Liver (tissue), 10 donors: ENCODE measurements at places on chromosomes 2 and 18. TPM values are rescaled to one million over a fixed set of nuclear protein-coding genes. Genes with fewer than 3 reads are reported as not detected.

- no peaks in the 10 kb centered on the region for H3K4me1 ChIP-seq
- DNase-seq: no peak
- H3K4me3 ChIP-seq: no peak overlapping the region
- no peaks in the 10 kb centered on the region for H3K36me3 ChIP-seq
- peaks cover 2% of the 10 kb centered on the region for H3K27me3 ChIP-seq
These were observed 516.9 kb downstream of the EIPR1 start for GRCh38 chr2:2860589-2861300.

GRCh38 chr2:23657371-23657770 is 269.6 kb downstream of the ATAD2B start:
- no peak for DNase-seq
- H3K36me3 ChIP-seq: no peaks in the 10 kb centered on the region
- no peak overlapping the region for H3K27ac ChIP-seq
- H3K4me3 ChIP-seq: no peak overlapping the region

DNA sequence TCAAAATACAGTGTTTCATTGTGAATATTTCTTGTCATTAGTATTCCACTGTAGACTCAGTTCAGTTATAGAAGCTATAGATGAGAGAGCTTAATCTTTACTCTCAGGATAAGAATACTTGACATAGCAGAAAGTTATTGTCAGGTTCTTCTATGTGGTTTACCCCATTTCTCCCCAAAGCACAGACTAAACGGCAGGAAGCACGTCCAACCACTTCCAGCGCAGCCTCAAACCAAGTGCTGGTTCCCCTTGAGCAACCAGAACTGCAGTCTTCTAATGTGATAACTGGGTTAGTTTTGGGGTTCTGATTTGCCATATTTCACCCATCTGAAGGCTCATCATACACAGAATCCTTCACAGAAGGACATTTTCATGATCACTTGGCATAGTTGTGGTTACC is 324.7 kb downstream of the SLC8A1 start:
- no peak overlapping the region for H3K4me3 ChIP-seq
- no peak overlapping the region for H3K27ac ChIP-seq
- no peaks in the 10 kb centered on the region for H3K27me3 ChIP-seq
- H3K4me1 ChIP-seq: no peaks in the 10 kb centered on the region
- DNase-seq: no peak

DNA sequence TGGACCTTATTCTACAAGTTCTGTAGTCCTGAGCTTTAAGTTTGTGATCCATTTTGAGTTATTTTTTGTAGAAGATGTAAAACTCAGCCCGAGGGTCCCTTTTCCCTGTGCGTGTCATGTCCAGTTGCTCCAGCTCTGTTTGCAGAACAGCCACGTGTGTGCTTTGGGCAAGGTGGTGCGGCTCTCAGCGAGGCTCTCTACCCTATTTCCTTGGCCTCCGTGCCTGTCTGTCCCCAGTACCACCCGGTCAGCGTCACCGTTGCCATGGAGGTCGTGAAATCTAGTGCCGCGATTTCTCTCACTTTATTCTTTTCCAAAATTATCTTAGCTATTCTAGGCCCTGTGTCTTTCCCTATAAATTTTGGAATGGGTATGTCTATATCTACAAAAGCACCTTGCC is 141.0 kb upstream of the CTDP1 start:
- H3K27ac ChIP-seq: no peak overlapping the region
- H3K36me3 ChIP-seq: no peaks in the 10 kb centered on the region
- no peaks in the 10 kb centered on the region for H3K4me1 ChIP-seq
- no peak for DNase-seq
- no peak overlapping the region for H3K4me3 ChIP-seq
- no peaks in the 10 kb centered on the region for H3K27me3 ChIP-seq

DNA sequence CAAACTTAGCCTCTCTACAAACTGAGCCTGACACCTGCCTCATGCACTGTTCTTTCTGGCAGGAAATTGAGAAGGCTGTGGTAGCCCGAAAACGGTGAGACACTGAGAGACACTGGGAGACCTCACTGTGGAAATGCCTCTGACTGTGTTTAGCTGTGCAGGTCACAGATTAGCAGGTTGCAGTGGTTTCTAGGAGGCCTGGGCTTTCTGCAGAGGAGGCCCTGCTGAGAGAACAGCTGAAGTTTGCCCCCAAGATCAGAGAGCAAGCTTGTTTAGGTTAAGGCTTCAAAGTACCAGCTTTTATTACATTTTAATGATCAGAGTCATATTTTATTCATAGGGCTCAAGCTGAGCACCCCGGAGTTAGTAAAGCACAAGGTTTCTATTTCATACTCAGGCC is 68.7 kb upstream of the LYPD6 start:
- H3K27me3 ChIP-seq: no peaks in the 10 kb centered on the region
- no peaks in the 10 kb centered on the region for H3K36me3 ChIP-seq
- H3K4me1 ChIP-seq: no peaks in the 10 kb centered on the region

DNA sequence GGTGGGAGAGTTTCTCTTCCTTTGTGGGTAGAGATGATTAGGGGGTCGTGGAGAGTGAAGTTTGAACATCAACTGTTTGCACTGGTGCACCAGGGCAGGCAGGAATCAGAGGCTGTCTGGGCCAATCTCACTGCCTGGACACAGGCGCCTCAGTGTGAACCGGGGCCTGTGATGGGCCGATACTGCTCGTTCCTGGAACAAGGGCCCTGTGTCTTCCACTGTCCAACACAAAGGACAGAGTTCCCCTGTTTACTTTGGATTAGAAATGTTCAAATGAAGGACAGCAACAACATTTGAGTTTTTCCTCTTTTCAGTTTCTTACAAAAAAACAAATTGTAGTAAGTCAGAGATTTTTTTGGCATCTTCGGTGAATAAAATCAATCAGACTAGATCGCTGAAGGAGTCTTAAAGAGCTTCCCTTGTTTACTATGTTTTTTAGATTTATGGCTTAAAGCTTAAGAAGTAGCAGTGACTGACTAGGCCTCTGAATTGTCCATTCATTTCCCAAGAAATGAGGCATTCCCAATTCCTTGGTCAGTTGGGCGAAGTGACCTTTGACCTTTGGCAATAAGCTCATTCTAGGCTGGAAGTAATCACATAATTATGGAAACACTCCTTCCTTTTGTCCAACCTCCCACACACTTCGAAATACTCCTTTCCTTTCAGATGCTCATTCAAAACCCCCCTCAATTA is 11.6 kb upstream of the TGFA start:
- no peaks in the 10 kb centered on the region for H3K36me3 ChIP-seq
- no peaks in the 10 kb centered on the region for H3K27me3 ChIP-seq
- no peak for DNase-seq

GRCh38 chr2:37153224-37153623 is 3.6 kb downstream of the EIF2AK2 start:
- H3K36me3 ChIP-seq: no peaks in the 10 kb centered on the region
- no peaks in the 10 kb centered on the region for H3K27me3 ChIP-seq
- DNase-seq: no peak
- no peak overlapping the region for H3K4me3 ChIP-seq
- no peak overlapping the region for H3K27ac ChIP-seq

DNA sequence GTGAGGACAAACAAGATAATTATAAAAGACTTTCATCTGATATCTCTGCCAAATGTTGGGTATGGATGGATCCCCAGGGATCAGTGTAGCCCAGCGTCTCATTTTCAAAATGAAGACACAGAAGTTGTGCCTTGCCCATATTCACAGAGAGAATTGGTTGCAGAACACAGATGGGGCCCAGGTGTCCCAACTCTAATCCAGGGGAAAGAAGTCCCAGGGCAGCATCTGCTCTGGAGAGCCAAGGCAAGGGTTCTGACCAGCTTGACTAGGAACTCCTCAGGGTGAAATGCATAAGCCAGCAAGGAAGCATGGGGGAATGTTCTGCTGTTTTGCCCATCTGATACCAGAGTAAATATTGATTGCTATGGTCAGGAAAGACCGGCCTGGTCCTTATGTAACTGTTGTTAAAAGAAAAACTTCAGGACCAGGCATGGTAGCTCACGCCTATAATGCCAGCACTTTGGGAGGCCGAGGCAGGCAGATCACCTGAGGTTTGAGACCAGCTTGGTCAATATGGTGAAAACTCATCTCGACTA is 68.7 kb upstream of the CABLES1 start:
- no peaks in the 10 kb centered on the region for H3K27me3 ChIP-seq
- no peak for DNase-seq
- no peak overlapping the region for H3K27ac ChIP-seq
- H3K4me3 ChIP-seq: no peak overlapping the region
- peaks cover 6% of the 10 kb centered on the region for H3K4me1 ChIP-seq

DNA sequence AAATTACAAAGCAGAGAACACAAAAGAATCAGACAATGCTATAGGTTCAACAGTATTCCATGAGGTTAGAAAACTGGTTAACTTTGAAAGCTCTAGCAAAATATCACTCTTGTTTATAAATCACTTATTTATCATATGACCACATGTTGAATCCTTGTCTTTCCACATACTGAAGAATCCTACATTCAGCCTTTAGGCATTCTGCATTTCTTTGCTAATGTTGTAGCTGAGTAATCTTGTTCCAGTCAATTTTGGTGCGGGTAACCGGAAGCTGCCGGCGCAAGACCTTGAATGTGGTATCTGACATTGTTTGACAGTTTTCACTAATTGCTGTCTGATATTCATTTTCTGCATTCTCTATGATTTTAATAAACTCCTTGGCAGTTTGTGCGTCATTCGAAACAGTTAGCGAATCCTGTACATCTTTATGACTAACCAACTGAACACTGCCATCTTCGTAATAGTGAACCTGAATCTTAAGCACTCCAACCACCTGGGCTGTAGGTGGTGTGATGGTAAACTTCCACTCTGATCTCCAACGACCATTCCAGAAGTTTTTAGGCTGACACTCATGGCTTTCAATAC is 154.1 kb downstream of the BAZ2B start:
- H3K27ac ChIP-seq: no peak overlapping the region
- DNase-seq: no peak
- no peaks in the 10 kb centered on the region for H3K27me3 ChIP-seq

DNA sequence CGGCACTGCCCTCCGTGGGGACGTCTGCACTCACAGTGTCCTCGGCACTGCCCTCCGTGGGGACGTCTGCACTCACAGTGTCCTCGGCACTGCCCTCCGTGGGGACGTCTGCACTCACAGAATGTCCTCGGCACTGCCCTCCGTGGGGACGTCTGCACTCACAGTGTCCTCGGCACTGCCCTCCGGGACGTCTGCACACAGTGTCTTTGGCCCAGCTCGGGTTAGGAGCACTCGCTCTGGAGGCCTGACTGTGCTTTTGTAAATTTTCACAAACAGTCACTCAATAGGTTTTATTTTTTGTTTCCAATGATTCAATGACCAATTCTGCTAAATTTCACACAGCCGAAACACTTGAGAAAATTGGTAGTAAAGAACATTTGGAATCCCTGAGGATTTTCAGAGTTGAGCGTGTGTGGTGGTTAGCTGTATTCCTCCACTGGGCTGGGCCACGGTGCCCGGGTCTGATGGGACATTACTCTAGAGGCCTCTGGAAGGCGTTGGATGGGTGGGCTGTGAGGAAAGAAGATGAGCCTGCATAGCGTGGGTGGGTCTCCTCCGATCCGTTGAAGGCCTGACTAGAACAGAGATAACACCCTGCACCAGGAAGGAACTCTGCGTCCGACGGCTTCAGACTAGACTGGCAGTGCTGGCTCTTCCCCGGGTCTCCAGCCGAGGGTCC is 134.8 kb downstream of the RTP5 start:
- H3K36me3 ChIP-seq: no peaks in the 10 kb centered on the region
- no peak for DNase-seq
- H3K4me1 ChIP-seq: no peaks in the 10 kb centered on the region
- H3K27ac ChIP-seq: no peak overlapping the region
- no peaks in the 10 kb centered on the region for H3K27me3 ChIP-seq

GRCh38 chr2:241107031-241107783 is 5.1 kb upstream of the MTERF4 start:
- no peak overlapping the region for H3K27ac ChIP-seq
- H3K4me3 ChIP-seq: no peak overlapping the region
- peak; percentile 24 for DNase-seq
- no peaks in the 10 kb centered on the region for H3K36me3 ChIP-seq
- H3K4me1 ChIP-seq: peaks cover 8% of the 10 kb centered on the region
- H3K27me3 ChIP-seq: no peaks in the 10 kb centered on the region

DNA sequence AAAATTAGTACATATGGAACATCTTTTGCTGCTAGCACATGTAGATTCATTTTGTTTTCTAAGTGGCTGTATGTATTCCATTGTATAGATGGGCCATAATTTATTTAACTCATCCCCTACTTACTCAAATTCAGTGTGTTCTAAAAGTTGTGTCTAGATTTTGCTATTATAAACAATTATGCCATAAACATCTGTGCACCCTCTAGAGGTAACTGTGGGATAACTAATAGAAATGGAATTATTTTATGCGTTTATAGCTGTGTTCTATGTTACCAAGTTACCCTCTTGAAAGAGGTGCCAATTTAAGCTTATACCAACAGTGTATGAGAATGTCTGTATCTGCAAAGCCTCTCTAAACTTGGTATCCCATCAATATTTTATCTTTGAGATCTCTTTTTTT is 100.4 kb downstream of the MMADHC start:
- DNase-seq: no peak
- H3K36me3 ChIP-seq: no peaks in the 10 kb centered on the region
- H3K27ac ChIP-seq: no peak overlapping the region
- no peaks in the 10 kb centered on the region for H3K4me1 ChIP-seq
- H3K4me3 ChIP-seq: no peak overlapping the region

DNA sequence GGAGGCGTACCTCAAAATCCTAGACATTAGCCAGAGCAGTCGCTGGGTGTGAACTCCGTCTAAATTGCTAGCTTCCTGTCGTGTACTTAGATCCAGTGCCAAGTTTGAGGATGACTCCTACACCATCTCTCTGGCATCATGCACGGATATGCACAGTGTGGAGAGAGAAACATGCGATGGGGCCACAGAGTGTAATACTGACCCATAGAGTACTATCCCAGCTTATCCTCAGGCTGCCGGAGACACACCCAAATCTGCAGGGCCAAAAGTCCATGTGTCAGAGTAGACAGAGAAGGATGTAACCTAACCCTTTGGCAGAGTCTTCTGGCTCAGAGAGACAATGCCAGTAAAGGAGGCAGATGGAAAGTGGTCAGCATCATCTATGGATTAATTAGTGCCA is 84.2 kb downstream of the ARL4C start:
- no peaks in the 10 kb centered on the region for H3K4me1 ChIP-seq
- H3K4me3 ChIP-seq: no peak overlapping the region
- no peaks in the 10 kb centered on the region for H3K27me3 ChIP-seq
- DNase-seq: no peak

DNA sequence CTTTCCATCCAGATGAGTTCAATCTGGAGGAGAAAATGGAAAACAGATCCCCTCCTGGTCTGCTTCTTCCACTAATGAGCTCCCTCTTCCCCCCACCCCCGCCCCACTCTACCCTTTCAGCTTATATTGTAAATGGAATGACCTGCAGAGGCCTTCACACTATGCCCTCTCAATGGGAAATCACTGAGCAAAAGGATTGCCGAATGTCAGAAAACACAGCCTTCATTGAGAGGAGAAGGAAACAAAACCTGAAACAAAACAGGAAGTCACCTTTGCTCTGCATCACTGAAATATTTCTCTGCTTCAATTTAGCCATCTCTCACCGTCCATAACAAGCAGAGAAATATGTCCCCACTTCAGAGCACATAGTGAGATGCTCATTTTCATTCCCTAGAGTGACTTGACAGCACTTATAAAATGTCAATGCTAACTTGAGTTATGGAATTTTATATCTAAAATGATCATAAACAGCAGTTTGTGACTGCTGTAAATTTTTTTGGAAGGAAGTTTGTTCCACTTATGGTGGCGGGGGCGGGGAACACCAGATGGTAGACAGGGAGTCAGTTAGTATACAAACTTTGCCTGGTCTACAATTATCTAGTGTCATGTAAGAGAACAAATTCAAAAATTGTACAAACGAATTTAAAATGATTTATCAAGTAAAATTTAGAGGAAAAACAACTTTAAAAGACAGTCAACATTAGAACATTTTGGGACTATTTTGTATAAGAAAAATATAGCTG is 1.8 kb upstream of the FRZB start:
- H3K27me3 ChIP-seq: no peaks in the 10 kb centered on the region
- H3K27ac ChIP-seq: no peak overlapping the region
- H3K4me1 ChIP-seq: peaks cover 11% of the 10 kb centered on the region
- no peaks in the 10 kb centered on the region for H3K36me3 ChIP-seq
- no peak overlapping the region for H3K4me3 ChIP-seq

Gene ZNF385B
- 3.2 TPM for total RNA-seq

Gene PLCL1
- total RNA-seq: 0.51 TPM
